ENCODE measurements at places on chromosomes 12 and 14.

DNA sequence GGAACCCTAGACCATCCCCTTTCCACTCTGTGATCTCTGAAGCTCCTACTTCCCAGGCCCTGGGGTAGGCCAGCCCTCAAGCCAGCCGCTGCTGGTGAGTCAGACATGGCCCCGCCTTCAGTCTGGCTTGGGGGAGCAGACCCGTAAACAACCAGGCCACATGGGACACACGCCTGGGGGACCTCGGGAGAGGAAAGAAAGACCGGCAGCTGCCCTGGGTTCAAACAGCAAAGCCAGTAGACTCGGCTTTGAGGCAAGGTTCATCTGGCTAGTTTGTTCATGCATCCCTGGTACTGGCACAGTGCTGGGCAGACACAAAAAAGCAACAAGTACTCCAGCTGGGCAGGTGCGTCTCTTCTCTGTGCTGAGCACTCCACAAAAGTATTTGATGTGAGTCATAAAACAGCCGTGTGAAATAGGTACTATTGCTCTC, 101.9 kb downstream of the SETD3 start:
- peak; percentile 91 for DNase-seq

DNA sequence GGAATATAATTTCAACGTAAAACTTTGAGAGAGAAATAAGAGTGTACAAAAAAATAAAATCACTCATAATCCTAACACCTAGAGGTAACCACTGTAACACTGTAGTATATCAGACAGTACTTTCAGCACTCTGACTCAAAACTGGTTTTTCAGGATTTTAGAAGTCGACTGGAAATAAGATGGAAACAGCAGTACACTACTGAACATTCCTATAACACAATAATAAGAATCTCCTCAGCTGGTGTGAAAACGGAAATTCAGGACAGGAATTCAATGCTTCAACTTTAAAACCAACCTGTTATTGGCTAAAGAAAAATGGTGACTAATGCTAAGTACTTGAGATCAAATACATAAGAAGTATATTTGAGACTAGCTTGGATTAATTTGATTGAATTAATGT, 12.3 kb upstream of the PITPNM2 start:
- peak; percentile 92 for DNase-seq

- no peak for DNase-seq
Observed at GRCh38 chr14:48786498-48786897, 799.7 kb downstream of the RPS29 start.

- peak; percentile 28 for DNase-seq
Observed at GRCh38 chr14:94681300-94682060, 69.3 kb downstream of the SERPINA3 start.

DNA sequence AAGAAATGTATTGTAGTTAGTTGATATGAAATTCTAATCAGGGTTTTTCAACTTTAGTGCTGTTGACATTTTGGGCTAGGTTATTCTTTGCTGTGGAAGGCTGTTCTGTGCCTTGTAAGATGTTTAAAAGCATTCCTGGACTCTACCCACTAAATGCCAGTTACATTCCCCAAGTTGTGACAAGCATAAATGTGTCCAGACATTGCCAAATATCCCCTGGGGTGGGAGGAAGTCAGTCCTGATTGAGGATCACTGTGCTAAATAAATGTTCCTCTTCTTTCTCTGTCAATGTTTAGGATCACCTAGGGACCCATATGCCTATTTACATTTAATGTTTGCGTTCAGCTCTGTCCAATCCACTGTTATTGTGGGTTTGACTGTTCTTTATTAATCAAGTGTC, 268.3 kb downstream of the TMTC2 start:
- DNase-seq: peak; percentile 64

GRCh38 chr14:74314576-74314975, 11.8 kb upstream of the ABCD4 start:
- no peak for DNase-seq

DNA sequence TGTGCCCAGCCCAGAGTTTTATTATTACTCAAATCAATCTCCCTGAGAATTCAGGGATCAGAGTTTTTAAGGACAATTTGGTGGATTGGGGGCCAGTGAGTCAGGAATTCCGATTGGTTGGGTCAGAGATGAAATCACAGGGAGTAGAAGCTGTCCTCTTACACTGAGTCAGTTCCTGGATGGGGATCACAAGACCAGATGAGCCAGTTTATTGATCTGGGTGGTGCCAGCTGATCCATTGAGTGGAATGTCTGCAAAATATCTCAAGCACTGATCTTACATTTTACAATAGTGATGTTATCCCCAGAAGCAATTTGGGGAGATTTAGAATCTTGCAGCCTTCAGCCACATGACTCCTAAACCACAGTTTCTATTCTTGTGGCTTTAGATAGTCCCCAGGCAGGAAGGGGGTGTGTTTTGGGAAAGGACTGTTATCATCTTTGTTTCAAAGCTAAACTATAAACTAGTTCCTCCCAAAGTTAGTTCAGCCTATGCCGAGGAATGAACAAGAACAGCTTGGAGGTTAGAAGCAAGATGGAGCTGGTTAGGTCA, 89.1 kb upstream of the CNOT2 start:
- DNase-seq: peak; percentile 48

DNA sequence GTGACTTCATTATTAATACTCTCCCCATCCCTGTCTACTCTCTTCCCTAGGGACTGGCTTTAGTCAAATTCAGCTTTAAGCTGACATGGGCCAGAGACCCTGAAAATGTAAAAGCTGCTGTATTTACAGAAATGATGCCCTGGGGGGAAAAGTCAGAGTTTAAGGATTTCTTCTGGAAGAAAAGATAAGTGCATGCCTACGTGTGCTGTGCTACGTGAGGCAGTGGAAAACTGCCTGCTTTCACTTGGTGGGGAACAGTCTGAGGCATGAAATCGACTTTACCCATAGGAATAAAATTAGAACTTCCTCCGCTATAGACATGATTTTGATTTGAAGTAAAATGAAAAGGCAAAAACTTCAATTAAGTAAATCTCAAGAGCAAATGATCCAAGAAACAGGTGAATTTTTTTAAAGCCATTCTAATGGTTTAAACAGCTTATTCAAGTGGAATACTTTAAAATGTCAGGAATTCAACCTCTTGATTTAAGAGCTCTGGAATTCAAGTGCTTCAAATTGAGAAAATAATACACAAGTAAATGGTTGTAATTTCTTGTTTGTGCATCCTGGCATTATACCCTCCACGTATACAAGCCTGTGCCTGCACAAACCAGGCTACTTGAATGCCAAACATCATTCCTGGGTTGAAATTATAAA, 168.5 kb downstream of the FOXN3 start:
- DNase-seq: no peak

DNA sequence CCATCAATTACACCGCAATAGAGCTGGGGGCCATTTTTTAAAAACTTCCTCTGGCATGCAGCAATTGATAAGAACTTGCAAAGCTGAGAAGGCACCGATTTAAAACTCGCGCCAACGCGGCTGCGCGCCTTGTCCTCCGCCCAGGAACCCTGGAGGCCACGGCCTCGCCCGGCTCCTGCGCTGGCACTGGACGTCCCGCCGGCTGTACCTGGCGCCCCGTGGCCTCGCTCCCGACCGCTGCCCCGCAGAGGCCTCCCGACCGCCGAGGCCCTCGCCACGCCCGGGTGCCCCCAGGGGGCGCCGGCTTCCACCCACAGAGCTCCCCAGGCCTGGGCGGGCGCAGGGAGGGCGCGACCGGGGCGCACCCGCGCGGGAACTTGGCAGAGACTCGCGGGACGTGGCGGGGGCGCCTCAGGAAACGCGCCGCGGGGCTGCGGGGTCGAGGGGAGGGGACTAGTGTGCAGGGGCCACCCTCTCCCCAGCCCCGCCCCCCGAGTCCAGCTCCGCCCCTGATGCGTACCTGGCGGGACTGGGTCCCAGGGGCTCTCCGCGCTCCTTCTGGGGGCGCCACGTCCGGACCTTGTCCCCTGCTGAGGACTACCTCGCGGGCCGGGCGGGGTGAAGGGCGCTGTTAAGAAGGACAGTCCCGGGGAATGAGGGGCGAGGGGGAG, 65.7 kb downstream of the TNFAIP2 start:
- peak; percentile 10 for DNase-seq

DNA sequence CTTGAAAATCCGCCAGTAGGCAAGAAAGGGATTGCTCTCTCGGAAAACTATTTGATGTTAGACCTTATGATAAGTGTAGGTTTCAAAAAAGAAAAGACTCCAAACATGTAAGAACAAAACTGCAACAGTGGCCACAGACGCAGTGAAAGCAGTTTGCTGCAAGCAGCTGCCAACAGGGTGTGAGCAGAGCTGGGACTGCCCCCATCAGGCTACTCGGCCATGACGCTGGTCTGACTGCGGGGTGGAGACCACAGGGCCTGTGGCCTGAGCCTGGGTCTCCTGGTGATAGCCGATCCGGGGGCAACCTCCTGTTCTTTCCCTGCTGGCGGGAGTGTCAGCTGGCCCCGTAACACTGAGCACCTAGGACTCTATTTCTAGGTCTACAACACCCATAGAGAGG, 63.2 kb downstream of the AMN start:
- DNase-seq: no peak

- DNase-seq: peak; percentile 94
Observed at GRCh38 chr12:31205054-31205453, 120.9 kb downstream of the SINHCAF start.

GRCh38 chr14:34775342-34775741, 60.9 kb upstream of the CFL2 start:
- DNase-seq: no peak

- peak; percentile 35 for DNase-seq
Observed at GRCh38 chr12:76706101-76706500, 57.8 kb upstream of the ZDHHC17 start.

DNA sequence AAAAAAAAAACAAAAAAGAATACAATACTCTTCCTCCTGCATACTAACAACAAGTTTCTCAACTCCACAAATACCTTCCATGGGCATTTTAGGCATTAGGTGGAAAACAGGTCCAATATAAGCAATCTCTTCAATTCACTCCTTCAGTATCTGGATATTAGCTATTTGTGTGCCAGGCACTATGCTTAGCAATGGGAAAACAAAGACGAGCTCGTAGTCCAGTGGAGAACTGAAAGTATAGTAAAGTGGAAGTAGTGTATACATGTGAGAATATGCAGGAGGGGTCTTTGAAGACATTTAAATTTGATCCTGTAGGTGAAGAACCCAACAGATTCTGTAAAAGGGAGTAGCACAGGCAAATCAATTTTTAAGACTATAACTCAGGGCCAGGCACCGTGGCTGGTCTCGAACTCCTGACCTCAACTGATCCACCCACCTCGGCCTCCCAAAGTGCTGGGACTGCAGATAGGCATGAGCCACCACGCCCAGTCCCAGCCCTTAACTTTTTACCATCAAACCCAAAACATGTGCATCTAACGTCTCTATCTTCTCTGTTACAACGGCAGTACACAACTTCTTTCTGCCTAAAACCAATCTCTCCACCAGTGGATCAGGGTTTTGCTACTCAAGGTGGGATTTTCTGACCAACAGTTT, 10.6 kb downstream of the HECTD1 start:
- no peak for DNase-seq

DNA sequence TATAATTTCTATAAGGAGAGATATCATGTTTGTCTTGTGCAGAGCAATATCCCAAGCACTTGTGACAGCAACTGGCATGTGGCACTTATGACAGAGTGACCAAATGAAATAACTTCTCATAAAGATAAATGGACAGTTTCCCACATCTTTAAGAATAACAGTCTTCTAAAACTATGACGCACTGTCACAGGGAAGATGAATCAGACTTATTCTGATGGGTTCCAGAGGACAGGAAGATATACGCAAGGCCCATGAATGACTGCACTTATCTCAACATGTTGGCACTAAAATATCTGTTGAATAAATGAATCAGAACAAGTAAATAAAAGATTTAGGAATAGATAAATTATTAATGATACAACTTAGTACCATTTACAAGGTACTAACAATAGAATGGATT, 465.8 kb upstream of the SYT1 start:
- DNase-seq: no peak

GRCh38 chr12:12425001-12425400, 68.1 kb downstream of the BORCS5 start:
- no peak for DNase-seq

DNA sequence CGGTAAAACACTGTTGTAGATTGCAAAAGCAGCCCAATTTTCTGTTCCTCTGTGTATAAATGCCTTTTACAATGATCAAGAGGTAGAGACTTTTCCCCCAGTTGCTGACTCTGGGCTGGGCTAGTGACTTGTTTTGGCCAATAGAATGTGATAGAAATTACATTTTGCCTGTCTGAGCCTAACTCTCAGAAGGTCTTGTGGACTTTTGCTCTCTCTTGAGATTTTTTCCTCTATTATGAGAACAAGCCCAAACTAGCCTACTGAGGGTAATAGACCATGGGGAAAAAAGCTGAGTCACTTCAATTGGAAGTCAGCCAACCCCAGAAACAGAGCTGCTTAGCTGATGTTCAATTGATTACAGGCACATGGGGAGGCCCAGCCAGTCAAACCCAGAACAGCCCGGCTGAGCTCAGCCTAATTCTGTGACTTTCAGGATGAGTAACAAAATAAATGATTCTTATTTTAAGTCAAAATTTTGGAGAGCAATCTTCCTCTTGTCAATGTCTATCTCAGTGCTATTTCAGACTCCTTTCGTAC, 61.4 kb downstream of the MYF5 start:
- DNase-seq: peak; percentile 96

GRCh38 chr12:118183711-118184110, 47.8 kb downstream of the PEBP1 start:
- peak; percentile 24 for DNase-seq

DNA sequence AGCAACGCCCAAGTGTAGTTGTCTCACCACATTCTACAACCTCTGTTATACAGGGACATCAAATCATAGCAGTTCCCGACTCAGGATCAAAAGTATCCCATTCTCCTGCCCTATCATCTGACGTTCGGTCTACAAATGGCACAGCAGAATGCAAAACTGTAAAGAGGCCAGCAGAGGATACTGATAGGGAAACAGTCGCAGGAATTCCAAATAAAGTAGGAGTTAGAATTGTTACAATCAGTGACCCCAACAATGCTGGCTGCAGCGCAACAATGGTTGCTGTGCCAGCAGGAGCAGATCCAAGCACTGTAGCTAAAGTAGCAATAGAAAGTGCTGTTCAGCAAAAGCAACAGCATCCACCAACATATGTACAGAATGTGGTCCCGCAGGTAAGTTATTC, 123.0 kb downstream of the ARID2 start:
- no peak for DNase-seq

DNA sequence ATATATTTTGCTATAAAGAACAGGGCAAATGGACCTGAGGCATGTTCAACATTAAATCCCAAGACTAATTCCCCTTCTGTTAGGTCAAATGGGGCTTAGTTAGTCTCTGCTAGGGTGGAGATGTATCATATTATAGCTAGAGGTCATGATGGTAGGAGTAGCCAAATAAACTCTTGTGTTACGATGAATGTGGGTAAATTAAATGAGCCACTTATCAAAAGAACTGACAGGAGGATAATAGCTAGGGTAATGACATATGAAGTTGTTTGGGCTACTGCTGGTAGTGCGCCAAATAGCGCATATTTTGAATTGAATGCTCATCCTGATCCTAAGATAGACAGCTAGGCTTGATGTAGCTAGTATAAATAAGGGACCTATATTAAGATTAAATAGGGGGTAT, 445.0 kb downstream of the GXYLT1 start:
- DNase-seq: no peak

GRCh38 chr12:117155278-117156060, 34.8 kb downstream of the FBXO21 start:
- DNase-seq: peak; percentile 89

- DNase-seq: no peak
Observed at GRCh38 chr12:67694306-67694900, 45.9 kb downstream of the DYRK2 start.

- no peak for DNase-seq
Observed at GRCh38 chr14:102883089-102883541, 39.3 kb upstream of the AMN start.
